ENCODE measurements at places on chromosomes 2 and 18. TPM values are rescaled to one million over a fixed set of nuclear protein-coding genes. Genes with fewer than 3 reads are reported as not detected.

CENPA gene
- 0.64 TPM for total RNA-seq

MC4R gene
- total RNA-seq = not detected

ABCB6 gene
- total RNA-seq = 18.9 TPM

SLC25A52 gene
- total RNA-seq = not detected

TUBB8B gene
- not detected for total RNA-seq

- H3K4me3 ChIP-seq = no peak overlapping the region
- H3K36me3 ChIP-seq = no peaks in the 10 kb centered on the region
- no peaks in the 10 kb centered on the region for H3K27me3 ChIP-seq
- H3K4me1 ChIP-seq = no peaks in the 10 kb centered on the region
- no peak for DNase-seq
- H3K27ac ChIP-seq = no peak overlapping the region
Observed at GRCh38 chr2:68727683-68728375, 6.8 kb upstream of the ARHGAP25 start.

DNA sequence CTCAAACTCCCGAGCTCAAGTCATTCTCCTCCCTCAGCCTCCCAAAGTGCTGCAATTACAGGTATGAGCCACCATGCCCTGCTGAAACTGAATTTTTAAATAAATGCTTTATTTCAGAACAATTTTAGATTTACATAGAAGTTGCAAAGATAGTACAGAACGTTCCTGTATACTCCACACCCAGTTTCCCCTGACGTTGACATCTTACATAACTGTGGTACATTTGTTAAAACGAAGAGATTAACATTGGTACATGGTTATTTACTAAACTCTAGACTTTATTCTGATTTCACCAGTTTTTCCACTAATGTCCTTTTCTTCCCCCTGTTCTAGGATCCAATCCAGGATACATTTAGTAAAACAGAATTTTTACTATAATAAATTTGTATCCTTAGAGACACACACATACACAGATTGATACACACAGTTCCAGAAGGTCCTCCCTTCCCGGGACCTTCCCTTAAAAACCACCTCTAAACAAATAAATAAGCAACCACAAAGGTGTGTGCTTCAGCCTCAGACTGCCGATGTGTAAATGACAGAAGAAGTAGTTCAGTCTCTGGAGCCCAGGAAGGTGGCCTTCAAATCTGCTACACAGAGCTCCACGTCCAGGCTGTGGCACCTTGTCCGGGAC, 6.9 kb downstream of the NEU2 start:
- DNase-seq = no peak
- no peak overlapping the region for H3K27ac ChIP-seq
- no peak overlapping the region for H3K4me3 ChIP-seq
- H3K4me1 ChIP-seq = no peaks in the 10 kb centered on the region
- no peaks in the 10 kb centered on the region for H3K27me3 ChIP-seq
- no peaks in the 10 kb centered on the region for H3K36me3 ChIP-seq

DNA sequence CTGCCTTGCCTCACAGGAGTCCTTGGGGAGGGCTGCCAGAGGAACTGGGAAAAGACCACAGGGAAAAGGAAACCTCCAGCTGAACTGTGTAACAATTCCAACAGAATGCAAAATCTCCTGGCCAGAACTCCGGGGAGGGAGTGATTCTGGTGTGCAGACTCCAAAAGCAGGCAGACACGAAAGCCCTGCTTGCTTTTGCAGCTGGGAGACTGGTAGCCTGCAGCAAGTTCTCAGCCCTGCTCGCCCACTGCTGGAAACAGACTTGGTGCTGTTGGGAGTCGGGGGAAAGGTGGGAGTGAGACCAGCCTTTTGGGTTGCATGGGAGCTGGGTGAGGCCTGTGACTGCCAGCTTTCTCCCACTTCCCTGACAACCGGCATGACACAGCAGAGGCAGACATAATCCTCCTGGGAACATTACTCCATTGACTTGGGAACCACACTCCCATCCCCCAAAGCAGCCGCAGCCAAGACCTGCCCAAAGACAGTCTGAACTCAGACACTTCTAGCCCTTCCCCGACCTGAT, 26.0 kb upstream of the NMI start:
- H3K36me3 ChIP-seq = no peaks in the 10 kb centered on the region
- H3K27ac ChIP-seq = peak overlapping the region; percentile 9
- no peak overlapping the region for H3K4me3 ChIP-seq

DNA sequence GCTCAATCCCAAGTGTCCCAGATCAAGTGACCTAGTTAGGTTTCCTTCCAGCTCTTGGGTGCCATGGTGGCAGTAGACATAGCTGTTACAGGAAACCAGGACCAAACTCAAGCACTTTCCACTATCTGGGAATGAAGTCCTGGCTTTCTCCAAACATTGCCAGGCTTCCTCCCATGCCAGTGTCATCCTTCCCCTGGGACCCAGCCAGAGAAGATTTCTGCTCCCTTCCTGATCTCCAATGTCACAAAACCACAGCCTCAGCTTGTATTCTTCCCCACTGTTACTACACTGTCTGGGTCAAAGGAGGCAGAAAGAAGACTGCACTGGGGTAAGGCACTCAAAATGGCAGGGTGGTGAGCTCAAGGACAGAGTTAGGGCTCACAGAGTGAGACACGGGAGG, 347.1 kb downstream of the TNS1 start:
- no peak for DNase-seq
- no peak overlapping the region for H3K4me3 ChIP-seq
- H3K27me3 ChIP-seq = no peaks in the 10 kb centered on the region

- no peaks in the 10 kb centered on the region for H3K4me1 ChIP-seq
- no peaks in the 10 kb centered on the region for H3K36me3 ChIP-seq
- H3K4me3 ChIP-seq = no peak overlapping the region
Observed at GRCh38 chr18:11862468-11863137, 11.4 kb downstream of the CHMP1B start.

- H3K27ac ChIP-seq = no peak overlapping the region
- no peaks in the 10 kb centered on the region for H3K36me3 ChIP-seq
Observed at GRCh38 chr2:46200100-46200690, 97.0 kb upstream of the EPAS1 start.

- no peaks in the 10 kb centered on the region for H3K36me3 ChIP-seq
- no peaks in the 10 kb centered on the region for H3K4me1 ChIP-seq
- DNase-seq = no peak
- no peak overlapping the region for H3K27ac ChIP-seq
Observed at GRCh38 chr18:33914399-33914798, 310.3 kb downstream of the NOL4 start.
